ENCODE measurements at places on chromosomes 11 and 22.

DNA sequence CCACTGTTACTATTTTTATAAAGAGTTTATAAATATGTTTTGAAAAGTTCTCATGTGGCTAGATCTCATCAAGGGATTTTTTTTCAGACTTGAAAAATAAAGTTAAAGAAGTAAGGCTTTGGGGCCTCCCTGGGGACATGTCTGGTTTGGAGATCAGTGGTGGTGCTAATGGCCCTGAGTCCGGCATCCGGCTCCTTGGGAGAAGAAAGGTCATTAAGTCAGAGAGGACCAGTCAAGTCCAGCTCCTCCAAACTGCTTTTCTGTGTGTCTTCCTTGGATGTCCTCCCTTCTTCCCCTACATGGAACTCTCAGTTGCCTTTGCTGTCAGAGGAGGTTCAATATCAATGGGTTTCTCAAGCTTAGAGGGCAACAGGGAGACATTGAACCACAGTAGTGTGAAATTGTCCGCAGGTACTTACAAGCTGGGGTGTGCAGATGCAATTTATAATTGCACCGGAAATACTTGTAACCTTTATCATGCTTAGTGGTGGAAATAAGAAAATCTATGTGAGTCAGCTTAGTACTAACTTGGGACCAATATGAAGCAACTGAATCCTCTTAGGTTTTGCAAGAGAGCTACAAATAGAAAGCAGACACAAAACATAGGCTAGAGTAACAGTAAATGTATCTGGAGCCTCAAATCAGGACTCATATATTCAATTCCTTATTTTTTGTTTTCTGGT lies 144.3 kb downstream of the TEAD1 start:
- DNase-seq, result peak; percentile 88

- no peak for DNase-seq
Measured at GRCh38 chr11:110314366-110315095, 18.1 kb upstream of the RDX start.

- no peak for DNase-seq
Measured at GRCh38 chr11:90639461-90639993, 416.7 kb upstream of the CHORDC1 start.

GRCh38 chr22:35400501-35400790 lies 506 bp downstream of the MCM5 start:
- no peak for DNase-seq

GRCh38 chr22:29060251-29060869 lies 1.3 kb downstream of the C22orf31 start:
- DNase-seq, result no peak

DNA sequence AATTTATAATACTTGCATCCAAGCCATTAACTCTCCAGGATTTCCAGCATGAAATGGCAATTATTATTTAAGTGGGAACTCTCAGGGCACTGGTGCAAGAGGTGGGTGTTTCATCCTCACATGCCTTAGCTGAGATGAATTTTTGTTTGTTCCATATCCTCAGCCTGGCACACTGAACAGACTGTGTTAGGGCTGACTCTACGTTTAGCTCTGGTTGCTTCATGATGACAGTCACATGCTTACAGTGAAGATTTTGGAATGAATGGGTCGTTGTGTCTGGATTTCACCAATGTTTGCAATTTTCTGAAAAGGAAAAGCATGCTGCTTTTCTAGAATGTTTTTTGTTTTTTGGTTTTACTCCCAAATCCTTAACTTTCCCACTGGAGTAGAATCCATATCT lies 246.6 kb downstream of the INSC start:
- no peak for DNase-seq

- peak; percentile 64 for DNase-seq
Measured at GRCh38 chr11:130873761-130874160, 42.5 kb downstream of the SNX19 start.

DNA sequence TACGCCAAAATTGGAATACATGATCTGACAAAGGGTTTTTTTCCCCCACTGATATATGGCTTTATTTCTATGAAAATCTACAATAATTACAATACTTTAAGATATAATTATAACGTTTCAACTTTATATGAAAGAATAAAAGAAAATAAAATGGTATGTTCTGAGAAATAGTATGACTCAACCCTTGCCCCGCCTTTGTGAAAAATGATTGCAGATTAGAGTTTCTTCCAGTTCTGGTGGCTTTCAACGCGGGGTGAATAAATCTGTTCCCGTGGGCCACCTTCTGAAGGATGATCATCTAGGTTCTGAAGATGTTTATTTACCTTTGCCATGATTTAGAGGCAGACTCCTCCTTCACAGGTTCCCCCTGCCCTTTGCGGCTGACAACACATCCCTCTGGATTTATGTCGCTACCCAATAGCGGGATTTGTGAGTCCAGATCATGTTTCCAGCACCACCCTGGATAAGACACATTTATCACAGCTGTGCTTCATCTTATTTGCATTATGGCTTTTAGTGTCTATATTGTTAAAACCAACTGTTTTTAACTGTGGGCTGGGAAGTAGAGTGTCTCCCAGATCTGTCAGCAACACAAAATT lies 607.0 kb upstream of the KIRREL3 start:
- DNase-seq, result no peak

DNA sequence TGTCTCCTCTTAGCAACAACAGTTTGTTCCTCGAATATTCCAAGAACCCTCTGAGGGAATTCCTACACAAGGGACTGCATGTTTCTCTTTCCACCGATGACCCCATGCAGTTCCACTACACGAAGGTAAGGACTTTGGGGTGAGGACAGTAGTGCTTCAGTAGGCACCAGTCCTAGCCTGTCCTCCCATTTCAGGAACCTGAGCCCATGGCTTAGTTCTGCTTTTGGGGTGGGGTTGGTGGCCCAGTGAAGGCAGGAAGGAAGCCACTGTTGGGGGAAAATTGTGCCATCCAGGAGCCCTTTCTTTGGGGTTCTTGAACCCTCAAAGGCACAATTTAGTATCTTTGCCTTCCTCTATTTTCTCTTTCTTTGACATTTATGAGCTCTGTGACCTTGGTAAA lies 38.2 kb downstream of the RNF141 start:
- DNase-seq, result no peak

GRCh38 chr11:116335891-116336290 lies 436.9 kb downstream of the BUD13 start:
- no peak for DNase-seq

GRCh38 chr22:49929211-49929979 lies 11.0 kb downstream of the CRELD2 start:
- DNase-seq, result peak; percentile 41

DNA sequence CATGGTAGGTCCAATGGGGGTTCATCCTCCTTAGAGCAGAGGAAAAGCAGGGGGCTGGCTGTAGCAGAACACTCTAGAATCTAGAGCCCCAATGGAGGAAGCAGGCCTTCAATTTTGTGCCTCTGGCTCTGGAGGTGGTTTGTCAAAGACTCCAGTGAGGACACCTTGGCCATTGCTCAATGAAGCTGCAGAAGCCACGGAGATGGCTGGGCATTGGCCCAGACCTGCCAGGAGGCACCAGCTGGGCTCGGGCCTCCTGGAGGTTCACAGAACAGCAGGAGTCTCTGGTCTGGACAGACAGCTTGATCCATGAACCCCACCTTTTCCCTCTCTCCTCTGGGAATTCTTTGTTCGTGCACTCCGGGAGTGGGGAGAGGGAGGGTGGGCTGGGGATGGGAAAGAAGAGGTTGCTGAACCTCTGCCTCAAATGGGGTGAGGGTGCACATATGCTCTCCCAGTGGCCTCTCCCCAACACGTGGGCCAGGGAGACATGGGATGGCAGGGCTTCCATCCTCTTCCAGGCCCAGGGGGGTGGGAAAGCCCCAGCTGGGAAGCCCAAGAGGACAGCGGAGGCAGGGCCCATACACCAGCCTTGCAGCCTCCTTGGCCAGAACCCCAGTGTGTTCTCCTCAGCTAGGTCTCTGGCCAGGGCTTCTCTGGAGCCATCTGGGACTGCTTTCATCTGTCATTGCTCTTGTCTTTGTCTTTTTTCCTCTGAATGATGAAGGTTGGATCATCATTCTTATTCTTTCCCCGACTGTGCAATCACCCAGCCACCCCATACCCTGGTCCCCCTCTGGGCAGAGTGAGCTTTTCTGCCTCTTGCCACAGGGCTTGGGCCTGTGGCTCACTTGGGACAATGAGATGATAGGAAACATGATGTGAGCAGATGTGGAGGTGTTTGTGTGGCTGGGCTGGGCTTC lies 1019.4 kb downstream of the BRD1 start:
- no peak for DNase-seq

GRCh38 chr11:11478687-11479086 lies 125.6 kb upstream of the CSNK2A3 start:
- no peak for DNase-seq

GRCh38 chr11:86932924-86933875 lies 22.0 kb downstream of the FZD4 start:
- DNase-seq, result no peak

- no peak for DNase-seq
Measured at GRCh38 chr11:41579546-41579945, 120.1 kb upstream of the LRRC4C start.

- DNase-seq, result no peak
Measured at GRCh38 chr11:14793546-14793945, 98.5 kb downstream of the CYP2R1 start.

- no peak for DNase-seq
Measured at GRCh38 chr22:38029901-38030300, 27.3 kb upstream of the PICK1 start.

DNA sequence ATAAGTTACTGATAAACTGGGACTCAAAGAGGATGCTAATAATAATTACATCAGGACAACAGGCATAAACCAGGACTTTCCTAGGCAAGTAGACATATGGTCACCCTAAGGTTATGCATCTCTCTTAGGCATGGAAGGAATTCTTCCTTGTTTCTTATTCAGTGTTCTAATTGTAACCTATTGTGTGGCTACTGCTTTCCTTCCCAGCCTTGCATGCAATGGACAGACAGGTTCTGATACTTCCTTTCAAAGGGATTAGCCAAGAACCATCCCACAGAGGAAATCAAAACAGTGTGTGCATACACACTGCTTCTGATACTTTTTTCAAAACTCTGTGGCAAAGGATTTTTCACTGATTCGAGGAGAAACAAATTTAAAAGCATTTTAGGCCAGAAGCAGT lies 48.3 kb downstream of the RRAS2 start:
- peak; percentile 63 for DNase-seq

- no peak for DNase-seq
Measured at GRCh38 chr11:7081441-7081840, 7.4 kb upstream of the RBMXL2 start.

DNA sequence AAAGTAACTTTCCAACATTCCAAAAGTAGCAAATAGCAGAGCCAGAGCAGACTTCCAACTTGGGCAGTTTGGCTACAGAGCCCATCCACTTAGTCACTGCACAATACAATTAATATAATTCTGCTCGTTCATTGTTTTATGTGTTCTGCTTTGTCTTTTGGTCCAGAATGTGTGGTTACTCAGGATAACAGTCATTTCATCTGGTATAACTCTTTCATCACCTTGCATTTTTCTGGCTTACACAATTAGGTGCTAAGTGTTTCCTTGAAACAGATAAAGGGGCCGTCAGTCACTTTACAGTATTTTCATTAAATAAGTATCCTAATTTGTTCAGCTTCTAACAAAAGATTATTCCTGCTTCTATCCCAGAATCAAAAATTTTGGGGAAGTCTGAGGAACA lies 87.2 kb downstream of the LARGE2 start:
- no peak for DNase-seq

GRCh38 chr11:64355078-64355940 lies 3.7 kb upstream of the RPS6KA4 start:
- peak; percentile 83 for DNase-seq

GRCh38 chr11:72591023-72591422 lies 83.2 kb downstream of the PDE2A start:
- no peak for DNase-seq

DNA sequence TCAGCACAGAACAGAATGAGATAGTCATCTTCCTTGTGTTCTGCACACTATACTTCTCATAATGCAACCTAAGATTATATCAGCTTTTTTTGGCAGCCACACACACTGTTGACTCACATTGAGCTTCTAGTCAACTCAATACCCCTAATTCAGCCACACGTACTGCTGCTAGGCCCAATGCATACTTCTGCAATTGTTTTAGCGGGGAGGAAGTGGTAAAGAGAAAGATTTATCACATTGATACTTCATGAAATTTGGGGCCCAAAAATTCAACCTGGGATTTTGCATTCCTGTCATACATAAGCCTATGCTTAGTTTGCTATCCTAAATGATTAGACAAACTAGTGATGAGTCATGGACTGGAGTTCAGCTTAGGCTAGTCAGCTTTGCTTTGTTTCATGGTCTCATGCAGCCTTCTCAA lies 8.6 kb upstream of the UPB1 start:
- DNase-seq, result peak; percentile 92

DNA sequence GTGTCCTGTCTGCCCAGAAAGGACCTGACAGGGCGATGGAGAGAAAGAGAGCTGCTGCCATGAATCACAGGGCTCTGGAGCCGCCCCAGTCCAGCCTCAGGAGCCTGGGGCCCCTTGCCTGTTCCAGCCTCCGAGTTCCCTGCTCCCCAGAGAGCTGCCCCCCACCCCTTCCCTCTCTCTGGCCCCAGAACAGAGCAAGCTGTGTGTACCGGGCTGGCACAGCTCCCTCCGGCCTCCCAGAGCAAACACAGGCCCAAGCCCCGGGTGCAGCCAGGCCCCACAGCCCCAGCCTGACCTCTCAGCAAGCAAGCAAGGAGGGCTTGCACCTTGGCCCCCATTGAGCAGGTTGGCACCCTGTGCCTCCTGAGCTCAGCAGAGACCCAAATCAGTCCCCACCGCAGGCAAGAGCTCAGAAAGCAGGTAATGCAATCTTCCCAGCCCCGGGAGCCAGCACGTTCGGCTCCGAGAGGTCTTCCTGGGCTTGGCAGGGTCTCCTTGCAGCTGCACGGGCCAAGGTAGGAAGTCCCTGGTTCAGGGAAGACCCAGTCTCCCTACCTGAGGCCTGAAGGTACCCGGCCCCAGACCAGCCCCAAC lies 1.4 kb downstream of the PACSIN3 start:
- DNase-seq, result no peak

DNA sequence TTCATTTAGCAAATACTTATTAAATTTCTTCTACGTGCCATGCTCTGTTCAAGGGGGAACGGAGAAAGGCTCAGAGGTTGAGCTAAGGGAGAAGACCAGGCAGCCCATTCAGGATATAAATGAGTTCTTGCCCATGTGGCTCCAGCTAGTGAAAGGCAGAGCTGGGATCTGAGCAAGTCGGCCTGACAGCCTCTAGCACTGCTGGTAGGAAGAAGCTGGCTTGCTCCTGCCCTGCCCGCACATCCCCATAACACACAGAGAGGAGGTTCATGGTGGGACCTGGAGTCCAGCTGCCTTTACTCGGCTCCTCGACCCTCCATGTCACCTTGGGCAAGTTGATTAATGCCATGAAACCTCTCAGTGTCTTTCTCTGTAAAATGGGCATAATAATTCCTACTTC lies 2.0 kb downstream of the SLC15A3 start:
- DNase-seq, result no peak

Data from EH (cell line).